Germinal center (tissue), 1 donor: ENCODE measurements at places on chromosomes 7 and 10.

GRCh38 chr7:15215616-15216015 lies 313.1 kb upstream of the DGKB start:
- no peak for DNase-seq

- DNase-seq: no peak
These were observed 60.0 kb downstream of the MCMBP start for GRCh38 chr10:119812684-119813083.

- DNase-seq: no peak
These were observed 180.7 kb upstream of the ANK3 start for GRCh38 chr10:60570272-60570865.

GRCh38 chr10:118913825-118914224 lies 115.7 kb upstream of the NANOS1 start:
- no peak for DNase-seq

DNA sequence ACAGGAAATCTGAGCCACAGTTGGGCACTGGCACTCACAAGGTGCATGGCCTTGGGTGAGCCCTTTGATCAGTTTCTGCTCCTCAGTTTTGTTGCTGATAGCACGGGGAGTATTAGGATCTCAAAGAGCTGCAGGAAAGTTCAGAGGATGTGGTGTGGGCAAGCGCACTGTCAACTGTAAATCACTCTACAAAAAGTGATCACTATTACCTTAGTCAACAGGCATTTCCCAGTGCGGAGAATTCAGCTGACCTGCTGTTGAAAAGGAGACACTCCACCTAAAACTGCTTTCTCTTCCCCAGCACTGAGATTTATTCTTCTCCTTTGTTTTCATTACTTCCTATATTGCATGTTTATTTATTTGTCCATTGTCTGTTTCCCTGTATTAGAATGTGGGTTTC lies 331.0 kb downstream of the PRPF18 start:
- DNase-seq: no peak

GRCh38 chr7:108890862-108891261 lies 321.2 kb downstream of the DNAJB9 start:
- no peak for DNase-seq
